Endothelial cell (in vitro differentiated cells): ENCODE measurements at places on chromosomes 6 and 20. TPM values are rescaled to one million over a fixed set of nuclear protein-coding genes. Genes with fewer than 3 reads are reported as not detected.

Gene CALHM4
- not detected for total RNA-seq

GRCh38 chr6:149752600-149753373 is 3.2 kb downstream of the PCMT1 start:
- DNase-seq = no peak

Gene ID4
- total RNA-seq = 5.6 TPM

GRCh38 chr6:53921639-53922038 is 126.8 kb downstream of the LRRC1 start:
- DNase-seq = no peak

DNA sequence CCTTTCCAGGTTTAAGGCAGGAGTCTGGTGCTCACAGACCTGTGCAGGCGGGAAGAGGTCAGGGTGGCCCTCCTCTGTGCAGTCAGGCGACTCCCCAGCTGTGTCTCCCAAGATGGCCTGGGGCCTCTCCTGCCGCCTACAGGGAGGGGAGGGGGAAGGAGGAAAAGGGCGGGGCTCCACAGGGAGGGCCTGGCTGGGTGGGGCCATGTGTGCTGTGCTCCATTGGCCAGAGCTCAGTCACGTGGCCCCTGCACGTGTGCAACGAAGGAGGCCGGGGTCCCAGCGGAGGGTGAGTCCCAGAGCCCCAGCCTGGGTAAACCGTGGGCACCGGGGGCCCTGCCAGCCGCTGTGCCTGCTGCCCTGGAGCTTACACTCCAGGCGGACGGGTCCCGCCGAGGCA is 211.6 kb downstream of the ZDHHC14 start:
- DNase-seq = no peak

Gene UBD
- total RNA-seq = not detected

GRCh38 chr20:40251284-40251932 is 437.6 kb downstream of the MAFB start:
- DNase-seq = peak; percentile 46

DNA sequence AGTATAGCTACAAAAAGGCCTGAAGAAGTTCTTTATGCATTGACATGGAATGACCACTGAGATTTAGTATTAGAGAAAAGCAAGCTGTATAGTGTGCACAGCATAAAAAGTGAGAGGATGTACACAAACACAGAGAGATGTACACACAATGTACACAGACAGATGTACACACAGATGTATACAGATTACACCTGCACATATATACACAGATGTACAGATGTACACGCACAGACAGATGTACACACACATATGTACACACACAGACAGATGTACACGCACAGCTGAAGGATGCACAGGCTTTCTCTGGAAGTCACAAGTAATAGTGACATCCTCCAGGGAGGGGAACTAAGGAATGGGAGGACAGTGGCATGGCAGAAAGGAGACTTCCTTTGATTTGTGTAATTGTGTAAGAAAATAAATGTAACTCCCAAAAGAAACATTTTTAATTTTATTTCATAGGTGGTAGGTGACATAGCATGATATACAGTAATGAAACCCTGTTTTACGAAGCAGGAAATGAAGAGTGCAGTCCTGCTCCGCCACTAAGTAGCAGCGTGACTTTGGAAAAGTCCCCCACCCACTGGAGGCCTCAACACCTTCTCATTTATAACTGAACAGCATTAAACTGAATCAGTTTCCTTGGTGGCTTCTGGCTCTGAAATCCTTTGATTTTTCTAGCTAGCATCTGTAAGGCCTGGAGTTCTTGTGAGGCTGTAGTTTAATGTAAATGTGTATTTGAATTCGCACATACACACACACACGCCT is 14.1 kb downstream of the NFATC2 start:
- DNase-seq = no peak

- no peak for DNase-seq
Observed at GRCh38 chr6:166448432-166448831, 65.7 kb upstream of the MPC1 start.

DNA sequence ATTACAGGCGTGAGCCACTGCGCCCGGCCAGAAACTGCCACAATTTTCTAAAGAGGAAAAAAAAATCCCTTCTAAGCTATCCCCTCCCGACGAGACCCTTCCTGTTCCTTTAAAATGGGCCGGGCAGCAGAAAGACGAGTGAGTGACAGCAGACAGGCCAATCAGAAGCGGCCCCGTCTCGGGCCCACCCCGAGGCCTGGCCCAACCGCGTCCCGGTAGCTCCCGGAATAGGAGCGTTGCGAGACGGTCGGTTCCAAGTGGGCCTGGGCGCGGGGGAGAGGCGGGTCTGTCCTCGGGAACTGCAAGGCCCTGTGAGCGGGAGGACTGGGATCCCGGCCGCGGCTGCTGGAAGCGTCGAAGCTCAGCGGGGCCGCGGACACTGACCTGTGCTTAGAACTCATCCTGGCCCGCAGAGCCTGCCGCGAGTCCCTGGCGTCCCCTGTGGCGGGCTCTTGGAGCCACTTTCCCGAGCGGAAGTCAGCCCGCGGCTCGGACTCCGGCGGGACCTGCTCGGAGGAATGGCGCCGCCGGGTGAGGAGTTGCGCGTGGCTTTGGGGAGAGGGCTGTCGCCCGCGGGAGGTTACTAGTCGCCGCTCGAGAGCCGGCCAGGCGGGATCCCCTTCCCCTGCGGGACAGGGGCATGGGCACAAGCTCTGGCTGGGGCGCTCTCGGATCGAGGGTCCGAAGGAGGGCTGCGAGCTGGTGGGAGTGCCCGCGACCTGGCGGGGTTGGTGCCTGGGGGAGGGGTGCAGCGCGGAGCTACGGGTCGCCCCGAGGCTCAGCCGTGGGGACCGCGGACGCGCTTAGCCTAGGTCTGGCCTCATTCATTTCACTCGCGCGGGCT is at the start of the genes MROH8 and RPN2:
MROH8 (minus strand) TSS at position 710 of the 844 bp plus-strand sequence.
RPN2 (plus strand) TSS at position 492 of the 844 bp plus-strand sequence; CDS start at position 519, 27 bp downstream.
- peak; percentile 98 for DNase-seq

DNA sequence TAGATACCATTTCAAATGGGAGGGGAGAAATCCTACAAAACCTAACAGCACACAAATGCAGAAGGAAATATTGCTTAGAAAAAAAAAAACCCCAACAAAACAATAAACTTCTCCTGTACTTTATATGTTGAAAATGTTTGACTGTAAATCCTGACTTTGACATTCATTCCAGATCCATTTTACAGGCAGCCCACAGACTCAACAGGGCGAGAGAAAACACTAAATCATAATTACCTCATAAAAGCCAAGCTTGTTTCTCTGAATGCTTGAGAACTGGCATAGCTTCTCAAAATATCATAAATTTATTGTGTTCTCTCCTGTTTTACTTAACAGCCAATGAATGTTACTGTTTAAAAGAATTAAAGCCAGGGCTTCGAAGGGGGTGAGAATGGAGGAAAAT is 273.2 kb downstream of the CD83 start:
- DNase-seq = no peak

DNA sequence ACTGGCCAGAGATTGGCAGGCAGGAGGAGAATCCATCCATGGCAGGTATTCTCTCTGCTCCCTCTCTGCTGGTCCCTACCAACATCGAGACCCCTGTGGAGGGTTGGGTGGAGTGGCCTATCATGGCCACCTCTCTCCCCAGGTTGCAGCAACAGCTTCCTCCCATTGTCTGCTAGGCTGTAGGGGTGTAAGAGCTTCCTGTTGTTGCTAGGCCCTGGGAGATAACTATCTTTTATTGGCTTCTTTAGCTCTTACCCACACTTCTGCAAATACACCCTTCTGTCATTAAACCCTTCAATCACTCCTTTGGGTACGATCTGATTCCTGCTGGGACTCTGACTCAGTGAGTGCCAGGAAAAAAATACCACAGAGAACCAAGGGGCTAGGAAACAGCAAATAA is 66.6 kb upstream of the FAM184A start:
- DNase-seq = peak; percentile 15

DNA sequence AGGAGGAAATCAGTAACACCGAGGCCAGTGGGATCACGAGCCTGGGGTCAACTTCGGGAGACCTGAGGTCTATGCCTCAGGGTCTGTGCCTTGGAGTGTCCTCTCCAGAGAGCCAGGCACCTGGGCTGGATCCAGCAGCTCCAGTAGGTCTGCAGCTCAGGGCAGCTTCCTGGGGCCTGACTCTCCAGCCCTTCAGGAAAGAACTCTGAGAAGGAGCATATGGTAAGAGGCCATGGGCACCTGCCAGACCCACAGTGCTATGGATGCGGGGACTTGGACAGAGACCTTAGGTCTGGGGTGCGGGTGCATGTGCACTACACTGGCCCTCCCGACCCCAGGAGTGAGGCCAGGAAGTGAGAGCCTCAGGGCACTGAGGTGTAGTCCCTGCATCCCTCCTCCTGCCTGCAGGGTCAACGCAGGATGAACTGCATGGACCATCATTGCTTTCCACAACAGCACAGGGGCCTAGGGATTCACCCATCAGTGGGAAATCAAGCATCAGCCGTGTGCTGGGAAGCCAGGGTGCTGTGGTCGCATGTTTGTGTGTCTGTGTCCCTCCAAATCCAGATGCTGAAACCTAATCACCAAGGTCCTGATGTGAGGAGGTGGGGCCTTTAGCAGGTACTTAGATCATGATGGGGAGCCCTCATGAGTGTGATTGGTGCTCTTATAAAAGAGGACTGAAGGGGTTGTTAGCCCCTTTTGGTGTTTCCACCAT is 210.9 kb upstream of the CST7 start:
- DNase-seq = no peak

Gene TREM1
- total RNA-seq = 0.38 TPM

GRCh38 chr6:73797861-73798260 is 101.9 kb downstream of the CD109 start:
- no peak for DNase-seq

Gene BPIFA2
- total RNA-seq = not detected

DNA sequence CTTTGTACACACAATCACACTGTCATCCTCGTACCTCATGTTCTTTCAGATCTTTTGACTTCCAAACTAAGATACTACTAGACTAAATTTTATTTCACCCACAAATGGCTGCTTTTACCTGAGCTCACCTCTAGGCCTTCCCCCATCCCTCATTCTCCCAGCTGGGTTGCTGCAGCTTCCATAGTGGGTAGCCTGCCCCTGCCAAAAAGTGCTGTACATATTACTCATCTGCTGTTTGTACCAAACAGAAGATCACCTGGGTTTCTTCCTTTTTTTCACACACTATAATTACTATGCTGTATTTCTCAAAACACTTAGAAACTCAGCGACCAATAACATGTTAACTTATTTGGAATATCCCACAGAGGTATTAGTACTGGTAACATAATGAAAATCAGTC is 267.6 kb upstream of the PRDM1 start:
- DNase-seq = no peak

DNA sequence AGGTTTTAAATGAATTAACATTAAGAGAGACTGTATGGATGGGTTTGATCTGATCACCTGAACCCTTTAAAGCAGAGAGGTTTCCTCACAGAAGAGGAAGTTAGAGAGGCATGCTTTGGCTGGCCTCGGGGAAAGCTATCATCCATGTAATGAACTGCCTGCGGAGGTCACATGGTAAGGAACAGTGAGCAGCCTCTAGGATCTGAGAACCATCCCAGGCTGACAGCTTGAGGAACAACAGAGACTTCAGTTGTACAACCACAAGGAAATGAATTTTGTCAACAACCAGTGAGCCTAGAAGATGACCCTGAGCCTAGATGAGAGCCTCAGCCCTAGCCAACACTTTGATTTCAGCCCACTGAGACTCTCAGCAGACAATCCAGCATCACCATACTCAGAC is 2.9 kb upstream of the COL21A1 start:
- DNase-seq = no peak

- no peak for DNase-seq
Observed at GRCh38 chr6:81694207-81694606, 58.3 kb downstream of the TENT5A start.

Gene PPP1R14C
- 2.5 TPM for total RNA-seq

DNA sequence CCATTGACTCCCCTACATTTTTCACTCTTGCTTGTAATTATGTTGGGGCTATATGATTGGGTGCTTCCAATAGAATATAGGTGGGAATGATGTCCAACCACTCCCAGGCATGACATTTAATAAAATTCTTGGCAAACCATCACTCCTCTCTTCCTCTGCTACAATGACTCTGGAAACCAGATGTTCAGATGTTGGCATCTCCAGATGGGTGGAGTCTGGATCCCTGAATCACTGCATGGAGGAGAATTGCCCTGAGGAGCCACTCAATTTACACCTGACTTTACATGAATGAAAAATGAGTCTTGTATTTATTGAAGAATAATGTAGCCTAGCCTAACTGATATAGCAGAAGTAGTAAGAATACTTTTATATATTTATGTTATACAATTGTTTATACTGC is 306.7 kb upstream of the SUPT3H start:
- DNase-seq = no peak

DNA sequence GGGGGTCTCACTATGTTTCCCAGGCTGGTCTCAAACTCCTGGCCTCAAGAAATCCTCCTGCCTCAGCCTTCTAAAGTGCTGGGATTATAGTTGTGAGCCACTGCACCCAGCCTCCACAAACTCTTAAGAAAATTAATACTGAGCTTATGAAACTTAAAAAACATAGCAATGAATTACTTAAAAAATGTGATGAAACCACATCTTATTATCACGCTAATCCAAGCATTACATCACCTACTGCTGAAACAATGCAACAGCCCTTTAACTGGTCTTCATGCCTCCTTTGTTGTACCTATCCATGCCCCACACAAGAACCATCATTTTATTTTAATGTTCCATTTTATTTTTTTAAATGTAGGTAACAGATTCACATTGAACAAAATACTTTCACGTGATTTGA is 24.9 kb downstream of the SESN1 start:
- no peak for DNase-seq

Gene DCDC2
- total RNA-seq = 0.13 TPM

- DNase-seq = peak; percentile 11
Observed at GRCh38 chr6:71478834-71479541, 190.4 kb downstream of the OGFRL1 start.

GRCh38 chr20:12815778-12816408 is 192.9 kb upstream of the SPTLC3 start:
- no peak for DNase-seq

Gene RRAGD
- 9.8 TPM for total RNA-seq

Gene DYNLRB1
- 96.8 TPM for total RNA-seq

Gene VPS52
- total RNA-seq = 41.8 TPM
